ENCODE measurements at places on chromosomes 6 and 20.
A peak's percentile ranks its signal among the peaks of the same experiment; 100 is the strongest.

GRCh38 chr6:101114703-101115102 is 233.6 kb upstream of the ASCC3 start:
- no peak for DNase-seq

GRCh38 chr6:33599413-33599938 is 19.4 kb upstream of the BAK1 start:
- no peak for DNase-seq

DNA sequence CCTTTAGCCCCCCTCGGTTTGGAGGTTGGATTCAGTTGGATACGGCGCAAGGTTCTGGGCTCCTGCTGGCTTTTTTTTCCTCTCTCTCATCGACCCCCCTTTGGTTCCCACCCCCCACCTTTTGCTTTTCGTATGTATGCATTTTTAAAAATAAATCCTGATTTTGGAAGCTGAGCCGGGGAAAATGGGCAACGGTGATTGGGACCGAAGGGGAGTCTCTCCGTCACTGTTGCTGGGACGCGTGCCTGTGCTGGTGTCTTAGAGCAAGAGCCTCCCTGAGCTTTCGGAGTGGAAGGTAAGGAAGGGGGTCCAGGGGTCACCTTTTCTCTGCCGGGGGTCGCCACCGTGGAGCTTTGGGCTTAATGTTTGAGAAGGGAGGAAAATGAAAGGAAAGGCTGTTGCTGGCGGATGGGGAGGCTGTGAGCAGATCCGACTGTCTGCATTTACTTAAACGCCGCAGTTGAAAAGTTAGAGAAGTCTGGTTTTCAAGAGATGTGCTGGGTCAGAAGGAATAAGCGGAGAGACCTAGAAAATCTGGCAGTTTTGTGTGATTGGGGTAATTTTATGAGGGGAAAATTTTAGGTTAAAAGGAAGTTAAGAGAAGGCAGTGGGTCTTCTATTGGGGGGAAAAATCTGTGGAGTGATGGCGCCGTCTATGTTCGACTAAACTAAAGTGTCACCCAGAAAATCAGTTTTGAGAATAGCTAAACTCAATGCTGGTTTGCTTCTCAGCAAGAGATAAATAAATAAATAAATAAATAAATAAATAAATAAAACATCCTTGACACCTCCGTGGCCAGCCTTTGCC is 828 bp downstream of the ADGRB3 start:
- peak; percentile 20 for DNase-seq

GRCh38 chr20:16301986-16302385 is 271.3 kb downstream of the KIF16B start:
- DNase-seq, result no peak

- no peak for DNase-seq
These were observed 165.2 kb downstream of the AIG1 start for GRCh38 chr6:143225929-143226328.

- DNase-seq, result no peak
These were observed 643.2 kb downstream of the DHX35 start for GRCh38 chr20:39605361-39605760.

DNA sequence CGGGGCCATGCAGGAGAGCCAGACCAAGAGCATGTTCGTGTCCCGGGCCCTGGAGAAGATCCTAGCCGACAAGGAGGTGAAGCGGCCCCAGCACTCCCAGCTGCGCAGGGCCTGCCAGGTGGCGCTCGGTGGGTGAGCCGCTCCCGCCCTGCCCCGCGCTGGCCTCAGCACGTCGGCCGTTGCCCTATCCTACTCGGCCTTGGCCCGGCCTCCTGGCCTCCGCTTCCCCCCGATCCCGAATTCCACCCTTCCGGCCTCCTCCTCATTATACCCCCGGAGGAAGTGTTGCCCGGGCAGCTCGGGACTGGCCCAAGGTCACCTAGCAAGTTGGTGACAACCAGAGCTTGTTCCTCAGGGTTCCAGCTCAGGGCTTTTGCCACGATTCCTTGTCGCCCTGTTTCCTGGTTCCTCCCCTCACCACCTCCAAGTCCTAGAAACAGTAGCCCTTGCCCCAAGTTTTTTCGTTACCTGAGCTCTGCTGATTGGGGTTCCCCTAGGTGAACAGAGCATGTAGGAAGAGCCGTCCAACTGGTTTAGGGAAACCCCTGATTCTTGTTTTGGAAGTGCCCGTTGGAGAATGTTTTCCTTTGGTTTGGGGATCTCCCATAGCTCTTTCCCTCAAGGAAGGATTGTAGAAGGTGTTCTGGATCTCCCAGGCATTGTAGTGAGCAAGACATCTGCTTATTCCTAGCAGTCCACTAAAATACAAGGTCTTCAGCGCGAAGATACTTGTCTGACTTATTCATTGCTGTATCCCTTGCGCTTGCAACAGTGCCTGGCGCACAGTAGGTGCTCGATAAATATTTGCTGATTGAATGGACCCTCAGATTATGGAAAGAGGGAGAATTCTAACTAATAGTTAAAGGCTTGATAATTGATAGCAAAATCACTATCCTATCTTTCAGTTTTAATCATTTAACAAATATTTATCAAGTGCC is 641 bp downstream of the ARFGEF2 start:
- no peak for DNase-seq

DNA sequence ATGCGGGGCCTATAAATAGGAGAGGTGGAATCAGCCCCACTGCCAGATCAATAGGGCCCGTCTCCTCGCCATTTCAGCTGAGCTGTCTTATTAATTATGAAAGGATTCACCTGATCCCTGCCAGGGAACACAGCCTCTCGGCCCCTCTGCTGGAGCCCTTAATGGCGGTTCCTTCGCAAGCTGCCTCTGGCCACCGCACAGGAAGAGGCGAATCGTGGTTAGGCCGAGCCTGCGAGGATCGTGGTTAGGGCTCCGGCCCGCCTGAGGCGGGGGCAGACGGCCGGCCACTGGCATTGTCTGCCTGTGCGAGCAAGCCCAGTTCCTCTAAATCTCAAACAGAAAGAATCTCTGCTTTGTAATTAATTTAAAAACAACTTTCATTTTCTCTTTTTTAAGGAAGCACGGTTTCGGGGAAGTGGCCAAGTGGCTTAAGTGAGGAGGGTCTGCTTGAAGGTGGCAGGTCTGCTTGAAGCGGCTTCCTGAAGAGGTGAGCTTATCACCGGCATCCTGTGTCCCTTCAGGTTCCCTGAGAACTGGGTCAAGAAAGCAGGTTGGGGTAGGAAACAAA is 9.2 kb downstream of the NRN1 start:
- DNase-seq, result peak; percentile 43

GRCh38 chr20:32387252-32387651 is 29.1 kb downstream of the ASXL1 start:
- DNase-seq, result no peak

DNA sequence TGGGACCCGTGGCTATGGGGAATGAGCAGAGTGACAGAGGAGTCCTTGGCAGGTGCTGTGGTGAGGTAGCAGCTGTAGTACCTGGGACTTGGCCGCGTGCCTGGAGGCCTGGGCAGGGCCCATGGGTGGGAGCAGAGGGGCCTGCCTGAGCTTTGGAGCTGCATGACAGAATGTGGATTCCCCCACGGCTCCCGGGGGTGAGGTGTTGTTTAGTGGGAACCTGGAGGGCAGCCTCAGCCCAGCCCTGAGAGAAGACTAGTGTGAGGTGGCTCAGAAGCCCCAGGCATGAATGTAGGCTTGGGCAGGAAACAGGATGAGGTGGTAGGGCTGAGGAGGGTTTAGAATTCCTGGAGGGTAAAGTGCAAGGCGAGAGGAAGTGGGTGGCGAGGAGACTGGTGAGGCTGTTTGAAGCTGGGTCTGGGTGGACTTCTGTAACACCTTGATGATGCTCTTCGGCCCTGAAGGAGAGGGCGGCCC is 86.5 kb upstream of the SCP2D1 start:
- DNase-seq, result no peak

GRCh38 chr6:5728351-5729079 is 278.2 kb downstream of the NRN1 start:
- DNase-seq, result no peak

DNA sequence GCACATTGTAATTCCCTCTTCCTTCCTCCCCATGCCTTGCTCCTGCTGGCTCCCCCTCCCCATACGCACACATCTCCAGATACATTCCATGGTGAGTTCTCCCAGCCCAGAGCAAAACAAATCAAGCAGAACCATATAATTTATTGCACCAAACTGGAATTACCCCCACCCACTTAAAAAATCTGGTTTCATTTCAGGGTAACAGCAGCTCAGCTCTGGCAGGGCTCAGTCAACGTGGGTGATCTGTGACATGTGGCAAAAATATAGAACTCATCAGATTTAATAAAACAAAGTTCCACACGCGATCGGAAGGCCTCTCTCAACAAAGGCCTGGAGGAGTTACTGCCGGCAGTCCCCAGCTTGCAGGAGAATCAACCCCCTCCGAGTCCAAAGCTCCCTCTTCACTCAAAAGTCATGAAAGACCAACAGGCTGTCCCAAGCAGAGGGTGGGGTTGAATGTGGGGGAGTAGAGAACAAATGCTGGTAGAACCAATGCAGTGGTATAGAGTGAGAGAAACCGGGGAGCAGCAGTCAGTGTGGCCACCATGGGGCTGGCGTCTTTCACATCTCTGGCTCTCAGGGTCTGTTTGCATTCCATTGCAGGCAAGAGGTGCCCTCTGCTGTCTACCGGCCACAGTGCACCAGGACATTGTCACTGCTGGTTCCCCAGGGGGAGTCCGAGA is 323.3 kb upstream of the NT5E start:
- DNase-seq, result peak; percentile 23

GRCh38 chr6:26088344-26088743 is 1.1 kb downstream of the HFE start:
- DNase-seq, result no peak

DNA sequence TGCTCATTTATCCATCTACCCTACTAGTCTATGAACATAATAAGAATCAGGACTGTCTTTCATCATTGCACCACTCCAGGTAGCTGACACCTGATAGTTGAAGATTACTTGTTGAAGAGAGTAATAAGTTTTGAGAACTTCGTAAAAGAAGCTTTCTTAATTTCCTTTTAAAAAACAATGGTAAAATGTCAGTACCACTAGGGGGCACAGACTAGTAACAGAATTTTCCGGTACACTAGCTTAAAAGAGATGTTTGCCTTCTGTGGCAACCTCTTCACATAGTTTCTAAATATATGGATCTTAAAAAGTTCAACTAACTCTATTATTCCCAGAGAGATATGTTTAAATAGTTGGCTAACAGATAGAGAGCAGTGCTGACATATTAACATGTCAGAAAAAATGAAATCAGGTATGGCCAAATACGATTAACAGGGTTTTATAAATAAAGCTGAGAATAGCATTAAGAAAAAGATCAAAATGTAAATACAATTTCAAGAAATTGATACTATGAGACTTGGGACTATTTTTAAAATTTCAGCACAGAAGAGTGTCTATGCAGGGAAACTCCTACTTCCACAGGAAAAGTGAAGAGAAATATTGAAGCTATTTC is 5.4 kb upstream of the KCNQ5 start:
- DNase-seq, result no peak

All from activated T-cell treated with anti-CD3 and anti-CD28 coated beads, Interleukin-2, amount 50 U/mL, for 48 hours (primary cell).